Right kidney (tissue), 9 donors: ENCODE measurements at places on chromosomes 11 and 22.

DNA sequence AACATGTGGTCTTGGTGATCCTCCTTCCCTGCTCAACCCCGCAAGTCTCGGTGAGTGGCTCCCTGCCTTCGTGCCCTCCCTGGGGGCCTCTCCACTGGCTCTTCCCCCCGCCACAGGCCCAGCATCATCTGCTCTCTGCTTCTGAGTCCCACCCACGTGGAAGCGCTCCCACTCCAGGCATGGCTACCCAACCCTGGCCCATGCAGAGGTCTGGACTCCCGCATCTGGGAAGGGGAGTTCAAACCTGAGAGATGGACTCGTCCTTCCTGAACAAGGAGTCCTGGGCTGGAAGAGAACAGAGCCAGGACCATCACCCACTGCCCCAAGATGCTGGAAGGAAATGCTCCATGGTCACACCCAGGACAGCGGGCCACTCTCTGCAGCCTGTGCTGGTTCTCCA lies 90.8 kb downstream of the DHCR7 start:
- DNase-seq, result no peak

DNA sequence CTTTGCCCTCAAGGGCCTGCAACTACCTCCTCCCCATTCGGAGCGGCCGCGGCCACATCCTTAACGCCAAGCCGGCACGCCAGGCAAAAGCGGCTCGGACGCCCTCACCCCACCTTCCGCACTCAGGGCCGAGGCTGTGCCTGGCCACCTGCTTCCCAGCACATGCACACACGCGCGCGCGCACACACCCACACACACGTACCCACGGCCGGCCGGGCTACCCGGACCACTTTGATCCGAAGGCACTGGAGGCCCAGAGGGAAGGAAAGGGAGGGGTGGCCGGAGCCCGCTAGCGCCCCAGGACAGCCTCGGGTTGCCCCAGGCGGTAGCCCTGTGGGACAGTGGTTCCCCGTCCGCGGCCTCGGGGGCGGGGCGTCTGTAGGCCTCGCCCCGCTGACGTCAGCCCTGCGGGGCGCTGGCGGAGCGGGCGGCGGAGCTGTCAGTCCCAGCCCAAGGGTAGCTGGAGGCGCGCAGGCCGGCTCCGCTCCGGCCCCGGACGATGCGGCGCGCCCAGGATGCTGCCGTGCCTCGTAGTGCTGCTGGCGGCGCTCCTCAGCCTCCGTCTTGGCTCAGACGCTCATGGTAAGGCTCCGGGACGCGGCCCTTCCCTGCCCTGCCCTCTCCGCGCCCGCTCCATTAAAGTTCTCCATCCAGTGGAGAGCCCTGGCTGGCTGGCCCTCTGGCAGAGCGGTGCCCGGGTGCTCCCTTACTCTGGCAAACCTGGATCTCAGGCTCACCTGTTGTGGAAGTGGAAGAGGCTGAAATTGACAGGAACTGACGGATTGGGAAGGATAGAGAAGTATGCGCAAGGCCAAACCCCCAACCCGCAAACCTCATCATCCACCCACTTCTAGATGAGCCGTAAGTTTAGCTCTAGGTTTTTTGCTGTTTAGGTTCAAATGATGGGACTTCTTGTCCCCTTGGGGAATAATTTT lies at the start of gene IL10RA:
Gene IL10RA (plus strand): TSS at position 442 of the 935 bp plus-strand sequence. CDS start 74 bp downstream, at position 516.
- peak; percentile 94 for DNase-seq

DNA sequence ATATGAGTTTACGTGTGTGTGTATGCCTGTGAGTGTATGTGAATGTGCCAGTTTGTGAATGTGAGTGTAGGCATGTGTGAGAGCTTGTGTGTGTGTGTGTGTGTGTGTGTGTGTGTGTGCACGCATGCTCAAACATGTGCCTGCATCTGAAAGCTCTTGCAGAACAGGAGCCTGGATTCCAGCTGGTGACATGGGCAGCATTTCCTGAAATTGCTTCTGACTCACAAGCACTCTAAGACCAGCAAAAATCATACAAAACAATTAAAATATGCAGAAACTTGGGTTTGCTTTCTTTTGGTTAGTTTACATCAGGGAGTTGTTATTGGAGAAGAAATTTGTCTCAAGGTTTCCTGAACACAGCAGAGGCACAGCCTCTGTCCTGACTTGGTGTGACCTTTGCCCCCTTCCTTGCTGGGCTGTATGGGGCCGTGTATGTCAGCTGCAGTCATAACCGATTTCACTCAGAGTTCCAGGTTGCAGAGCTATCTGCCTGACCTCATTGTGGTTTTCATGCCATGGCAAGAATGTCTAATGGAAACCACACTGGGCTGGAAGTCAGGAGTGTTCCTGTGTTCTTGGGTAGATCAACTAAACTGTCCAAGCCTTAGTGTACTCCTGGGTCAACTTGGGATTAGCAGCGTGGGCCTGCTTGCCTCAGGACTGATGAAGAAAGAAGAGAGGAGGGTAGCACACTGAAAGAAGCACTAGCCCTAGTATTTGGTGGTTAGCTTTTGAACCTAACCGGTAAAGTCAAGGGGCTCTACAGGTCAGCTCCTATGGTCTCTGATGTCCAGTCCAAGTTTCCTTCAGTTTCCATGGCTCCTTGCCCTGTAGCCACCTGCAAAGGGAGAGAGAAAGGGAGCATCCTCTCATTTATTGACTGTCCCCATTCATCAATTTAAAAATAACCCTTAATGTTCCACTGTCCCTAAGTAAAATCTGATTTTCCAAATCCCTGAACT lies 143.7 kb downstream of the SNX19 start:
- no peak for DNase-seq

DNA sequence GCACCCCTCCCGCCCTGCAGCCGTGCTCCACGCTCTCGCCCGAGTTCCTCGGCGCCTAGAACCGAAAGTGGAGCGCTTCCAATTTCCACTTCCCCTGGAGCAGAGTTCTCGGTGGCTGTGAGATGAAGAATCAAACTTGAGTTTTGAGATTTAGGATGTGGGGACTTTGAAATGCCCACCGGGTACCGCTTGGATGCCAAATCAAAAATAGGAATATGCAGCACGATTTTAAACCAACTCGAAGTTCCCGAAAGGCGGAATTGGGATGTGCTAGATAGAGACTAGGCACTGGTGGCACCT lies 569 bp downstream of the POLA2 start:
- DNase-seq, result no peak

DNA sequence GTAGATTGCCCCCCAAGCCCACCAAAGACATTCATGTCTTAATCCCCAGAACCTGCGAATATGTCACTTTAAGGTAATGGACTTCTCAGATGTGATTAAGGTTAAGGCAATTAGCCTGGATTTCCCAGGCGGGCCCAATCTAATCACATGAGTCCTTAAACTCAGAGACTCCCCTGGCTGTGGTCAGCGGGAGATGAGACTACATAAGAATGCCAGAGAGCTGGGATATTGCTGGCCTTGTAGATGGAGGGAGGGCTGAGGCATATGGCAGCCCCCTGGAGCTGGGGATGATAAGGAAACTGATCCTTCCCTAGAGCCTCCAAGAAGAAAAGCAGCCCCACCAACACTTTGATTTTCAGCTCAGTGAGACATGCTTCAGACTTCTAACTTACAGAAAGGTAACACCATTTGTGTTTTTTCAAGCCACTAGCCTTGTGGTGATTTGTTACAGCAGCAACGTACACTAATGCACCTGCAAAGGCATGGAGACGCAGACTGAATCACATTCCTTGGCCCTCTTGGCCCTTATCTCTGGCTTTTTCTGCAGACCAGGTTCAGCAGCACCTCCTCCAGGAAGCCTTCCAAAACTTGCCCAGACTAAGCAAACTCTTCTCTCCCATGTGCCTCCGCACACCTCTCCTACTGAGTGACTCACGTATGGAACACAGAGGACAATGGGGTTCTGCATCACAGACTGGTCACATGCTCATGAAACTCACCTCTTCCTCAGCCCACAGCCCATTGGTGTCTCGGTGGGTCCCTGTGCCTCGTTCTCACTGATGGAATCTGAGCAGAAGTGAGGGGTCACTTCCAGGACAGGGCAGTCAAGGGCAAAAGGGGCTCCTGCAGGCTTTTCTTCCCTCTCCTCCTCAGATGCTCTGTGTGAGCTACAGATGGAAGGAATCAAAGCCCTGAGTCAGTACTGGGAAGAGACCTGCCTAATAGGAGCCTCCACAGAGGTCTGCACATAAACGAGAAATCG lies 86.3 kb upstream of the HMGXB4 start:
- no peak for DNase-seq

DNA sequence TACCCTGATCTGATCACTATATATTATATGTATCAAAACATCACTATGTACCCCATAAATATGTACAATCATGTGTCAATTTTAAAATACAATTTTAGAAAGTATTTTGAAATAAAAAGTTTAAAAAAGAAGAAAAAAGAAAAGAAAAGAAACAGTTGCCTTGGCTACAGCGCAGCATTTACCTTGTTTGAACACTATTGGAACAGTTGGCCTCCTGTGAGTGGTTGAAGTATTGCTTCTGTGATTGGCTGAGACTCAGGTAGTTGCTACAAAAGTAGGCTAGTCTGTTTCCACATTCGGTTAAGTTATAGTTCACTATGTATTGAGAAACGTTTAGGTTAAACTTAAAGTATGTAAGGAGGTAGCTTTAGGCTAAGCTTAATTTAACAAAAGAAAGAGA lies 7.9 kb upstream of the DTX4 start:
- DNase-seq, result no peak

DNA sequence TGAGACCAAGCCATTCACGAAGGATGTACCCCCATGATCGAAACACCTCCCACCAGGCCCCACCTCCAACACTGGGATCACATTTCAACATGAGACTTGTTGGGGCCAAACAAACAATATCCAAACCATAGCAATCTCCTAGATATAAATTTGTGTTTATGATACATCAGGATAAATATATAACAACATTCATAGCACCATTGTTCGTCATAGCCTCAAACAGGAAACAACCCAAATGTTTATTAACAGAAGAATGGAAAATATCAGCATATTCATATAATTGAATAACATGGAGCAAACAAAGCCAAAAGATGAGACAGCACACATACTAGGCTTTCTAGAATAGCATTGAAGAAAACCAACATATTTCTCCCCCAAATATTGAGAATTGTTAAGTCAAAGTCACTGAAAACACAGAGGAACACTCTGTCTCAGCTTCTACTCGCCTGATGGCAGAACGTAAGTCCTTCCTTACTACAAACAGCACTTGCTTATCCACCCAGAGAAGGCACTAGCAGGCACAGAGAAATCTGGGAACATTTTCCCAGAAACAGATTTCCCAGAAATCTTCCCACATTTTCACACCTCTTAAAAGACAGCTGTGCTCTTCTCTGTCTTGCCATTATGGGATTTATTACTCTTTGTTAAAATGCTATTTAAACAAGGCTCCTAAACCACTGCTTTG lies 8.1 kb upstream of the GDPD4 start:
- no peak for DNase-seq

DNA sequence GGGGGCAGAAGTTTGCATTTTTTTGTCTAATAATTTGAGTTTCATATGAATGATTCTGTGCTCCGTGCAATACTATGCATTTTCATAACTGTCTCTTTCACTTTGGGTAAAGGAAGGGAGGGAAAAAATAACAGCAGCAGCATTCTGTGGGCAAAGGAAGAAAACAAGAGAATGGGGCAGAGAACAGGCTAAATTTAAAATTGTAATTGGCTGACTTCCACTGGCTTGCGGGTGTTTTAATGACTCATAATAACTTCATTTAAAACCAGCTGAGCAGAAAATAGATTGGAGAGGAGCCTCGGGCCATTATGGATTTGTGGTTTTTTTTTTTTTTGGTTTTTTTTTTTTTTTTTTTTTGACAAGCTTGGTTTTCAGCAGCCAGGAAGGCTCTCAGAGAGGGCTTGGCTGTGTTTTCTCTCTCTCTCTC lies 107.4 kb downstream of the ZBTB16 start:
- peak; percentile 28 for DNase-seq

- peak; percentile 82 for DNase-seq
These were observed 19.3 kb downstream of the SCARF2 start for GRCh38 chr22:20418211-20418788.

GRCh38 chr11:63548178-63548577 lies 11.6 kb downstream of the PLAAT4 start:
- DNase-seq, result no peak
